Neural crest cell (in vitro differentiated cells): ENCODE measurements at places on chromosomes 12 and 14. TPM values are rescaled to one million over a fixed set of nuclear protein-coding genes. Genes with fewer than 3 reads are reported as not detected.
A peak's percentile ranks its signal among the peaks of the same experiment; 100 is the strongest.

Gene CD163
- total RNA-seq = not detected in 2 replicates

Gene TSPAN11
- total RNA-seq = 18.3 and 21.4 TPM in 2 replicates

Gene FGD4
- total RNA-seq = 35.8 and 38.2 TPM in 2 replicates

Gene FGF6
- not detected in 2 replicates for total RNA-seq

Gene RNASE3
- total RNA-seq = not detected in 2 replicates

Gene LBHD2
- not detected in 2 replicates for total RNA-seq

Gene BCL2L2
- total RNA-seq = 21.9 and 24.8 TPM in 2 replicates

Gene PLBD1
- 3.5 and 5.0 TPM in 2 replicates for total RNA-seq

Gene CATSPERB
- total RNA-seq = not detected in 2 replicates

- no peaks in the 10 kb centered on the region for H3K27me3 ChIP-seq
- H3K36me3 ChIP-seq = no peaks in the 10 kb centered on the region
- no peak for DNase-seq
- no peak overlapping the region for H3K4me3 ChIP-seq
These were observed 164.3 kb downstream of the SLC5A8 start for GRCh38 chr12:101045486-101046464.

DNA sequence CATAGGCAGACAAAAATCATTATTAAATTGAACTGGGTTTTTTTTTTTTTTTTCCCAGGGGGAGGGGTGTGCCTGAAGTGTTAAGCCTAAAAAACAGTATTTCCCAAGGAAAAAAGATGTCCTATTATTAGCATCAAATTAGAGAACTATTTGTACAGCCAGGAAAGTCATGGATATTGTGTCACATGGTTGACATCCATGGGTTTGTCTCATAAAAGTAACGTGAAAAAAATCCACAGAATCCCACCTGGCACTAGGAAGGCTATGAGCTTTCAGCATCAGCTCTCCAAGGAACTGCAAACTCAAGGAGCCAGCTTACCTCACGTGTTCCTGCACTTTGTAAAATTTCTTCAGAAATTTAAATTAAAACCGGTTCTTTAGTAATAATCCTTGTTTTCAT, 69.1 kb upstream of the EGLN3 start:
- peaks cover 18% of the 10 kb centered on the region for H3K4me1 ChIP-seq
- peaks cover 5% of the 10 kb centered on the region for H3K27me3 ChIP-seq
- DNase-seq = no peak
- H3K27ac ChIP-seq = no peak overlapping the region
- no peaks in the 10 kb centered on the region for H3K36me3 ChIP-seq

DNA sequence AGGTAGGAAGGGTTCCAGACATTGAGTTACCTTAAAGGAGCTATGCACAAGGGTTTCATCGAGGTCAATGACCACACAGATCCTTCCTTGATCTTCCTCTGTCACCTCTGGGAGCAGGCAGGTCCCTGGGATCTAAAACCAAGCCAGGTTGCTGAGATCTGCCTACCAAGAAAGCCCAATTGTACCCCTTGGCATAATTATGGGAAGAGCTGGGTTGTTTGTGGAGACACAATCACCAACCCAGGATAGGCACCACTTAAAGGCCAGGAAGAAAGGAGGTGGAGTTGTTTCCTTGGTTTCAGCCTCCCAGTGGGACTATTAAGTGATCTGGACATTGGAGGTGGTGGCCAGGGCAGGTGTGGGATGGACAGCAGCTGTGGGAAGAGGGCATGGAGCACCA, 8.4 kb upstream of the AVIL start:
- H3K4me1 ChIP-seq = peaks cover 5% of the 10 kb centered on the region
- no peaks in the 10 kb centered on the region for H3K27me3 ChIP-seq
- H3K4me3 ChIP-seq = no peak overlapping the region
- no peak overlapping the region for H3K27ac ChIP-seq

DNA sequence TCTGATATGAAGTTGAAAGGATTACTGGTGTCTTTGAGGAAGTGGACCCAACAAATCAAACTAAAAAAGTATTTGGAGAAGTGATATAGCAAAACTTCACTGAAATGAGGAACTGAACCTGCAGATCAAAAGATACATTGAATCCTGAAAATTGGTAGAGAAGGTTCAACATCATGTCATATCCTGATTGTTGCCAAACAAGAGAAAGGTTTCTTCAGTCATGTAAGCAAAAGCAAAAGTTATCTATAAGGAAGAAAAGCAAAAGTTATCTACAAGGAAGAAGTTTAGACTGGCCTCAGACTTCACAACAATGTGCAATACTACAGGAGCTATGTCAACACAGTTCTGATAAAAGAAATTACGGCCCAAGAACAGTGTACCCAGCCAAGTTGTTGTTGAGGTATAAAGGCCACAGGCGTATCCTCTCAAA, 142.7 kb downstream of the RAD51B start:
- H3K36me3 ChIP-seq = peaks cover 2% of the 10 kb centered on the region
- no peak overlapping the region for H3K27ac ChIP-seq
- no peak overlapping the region for H3K4me3 ChIP-seq
- DNase-seq = no peak

DNA sequence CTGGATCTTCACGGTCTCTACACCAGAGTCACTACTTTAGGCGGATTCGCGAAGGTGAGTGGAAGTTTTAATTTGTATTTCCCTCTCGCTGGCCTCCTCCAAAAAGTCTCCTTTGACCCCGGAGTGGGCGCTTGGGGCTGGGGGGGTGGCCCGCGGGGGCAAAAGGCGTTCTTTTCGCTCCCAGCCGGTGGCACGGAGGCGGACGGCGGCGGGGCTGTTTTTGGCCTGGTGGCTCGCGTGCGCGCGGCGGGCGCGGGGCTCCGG, 510 bp downstream of the ARID2 start:
- no peak overlapping the region for H3K27ac ChIP-seq
- no peaks in the 10 kb centered on the region for H3K27me3 ChIP-seq
- peak; percentile 32 for DNase-seq
- peaks cover 41% of the 10 kb centered on the region for H3K4me1 ChIP-seq
- H3K36me3 ChIP-seq = peaks cover 7% of the 10 kb centered on the region

GRCh38 chr14:101947577-101947903, 16.8 kb upstream of the DYNC1H1 start:
- H3K4me3 ChIP-seq = peak overlapping the region; percentile 99
- H3K4me1 ChIP-seq = peaks cover 20% of the 10 kb centered on the region
- DNase-seq = no peak
- H3K36me3 ChIP-seq = no peaks in the 10 kb centered on the region
- H3K27ac ChIP-seq = peak overlapping the region; percentile 99
- H3K27me3 ChIP-seq = peaks cover 45% of the 10 kb centered on the region

- no peak overlapping the region for H3K27ac ChIP-seq
- no peak overlapping the region for H3K4me3 ChIP-seq
- peaks cover 9% of the 10 kb centered on the region for H3K4me1 ChIP-seq
- H3K27me3 ChIP-seq = peaks cover 2% of the 10 kb centered on the region
These were observed 7.4 kb upstream of the SNAPC1 start for GRCh38 chr14:61754627-61755381.

GRCh38 chr14:75885829-75886228, 96.0 kb downstream of the TGFB3 start:
- H3K36me3 ChIP-seq = peaks cover 2% of the 10 kb centered on the region
- H3K27me3 ChIP-seq = no peaks in the 10 kb centered on the region
- no peak overlapping the region for H3K27ac ChIP-seq
- H3K4me1 ChIP-seq = no peaks in the 10 kb centered on the region
- no peak for DNase-seq

DNA sequence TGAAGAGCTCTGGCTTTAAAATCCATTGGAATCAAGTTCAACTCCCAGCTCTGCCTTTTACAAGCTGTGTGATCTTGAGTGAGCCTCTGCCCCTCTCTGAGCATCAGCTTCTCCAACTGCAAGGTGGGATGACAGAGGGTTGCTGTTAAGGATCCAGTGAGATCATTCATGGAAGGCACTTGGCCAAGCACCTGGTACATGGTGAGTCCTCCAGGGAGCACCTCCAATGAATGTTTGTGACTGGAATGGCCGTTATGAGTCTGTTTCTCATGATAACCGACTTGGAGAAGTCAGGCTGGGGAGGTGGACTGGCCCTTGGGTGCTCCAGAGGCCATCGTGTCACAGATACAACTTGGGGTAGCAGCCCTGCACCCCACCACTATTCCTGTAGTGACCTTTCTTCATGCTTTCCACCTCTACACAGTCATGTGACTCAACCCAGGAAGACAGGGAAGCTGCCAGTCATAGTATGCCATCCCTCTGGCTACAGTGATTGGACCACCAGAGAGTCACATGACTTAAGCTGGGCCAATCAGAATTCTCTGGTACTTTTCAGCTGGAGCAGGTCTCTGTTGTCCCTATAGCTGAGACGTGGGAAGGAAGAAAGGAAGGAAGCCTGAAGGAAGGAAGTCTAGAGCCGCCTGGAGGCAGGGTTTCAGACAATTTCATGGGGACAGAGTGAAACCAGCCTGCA, 146.5 kb upstream of the MYL2 start:
- peaks cover 41% of the 10 kb centered on the region for H3K4me1 ChIP-seq
- no peak for DNase-seq
- H3K4me3 ChIP-seq = no peak overlapping the region
- no peak overlapping the region for H3K27ac ChIP-seq
- no peaks in the 10 kb centered on the region for H3K36me3 ChIP-seq

GRCh38 chr12:76813265-76813664, 49.4 kb downstream of the ZDHHC17 start:
- H3K27ac ChIP-seq = no peak overlapping the region
- no peak for DNase-seq
- H3K4me3 ChIP-seq = no peak overlapping the region
- H3K4me1 ChIP-seq = peaks cover 5% of the 10 kb centered on the region

DNA sequence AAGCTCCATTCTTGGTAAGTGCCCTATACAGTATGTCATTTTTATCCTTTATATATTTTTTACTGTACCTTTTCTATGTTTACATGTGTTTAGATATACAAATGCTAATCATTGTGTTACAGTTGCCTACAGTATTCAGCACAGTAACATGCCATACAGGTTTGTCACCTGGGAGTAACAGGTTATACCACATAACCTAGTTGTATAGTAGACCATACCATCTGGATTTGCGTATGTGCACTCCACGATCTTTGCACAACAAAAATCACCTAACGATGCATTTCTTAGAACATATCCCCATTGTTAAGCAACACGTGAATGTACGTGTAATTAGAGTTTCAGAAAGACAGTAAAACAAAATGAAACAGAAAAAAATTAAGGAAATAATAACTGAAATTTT, 11.9 kb upstream of the ANO2 start:
- no peak overlapping the region for H3K4me3 ChIP-seq
- no peaks in the 10 kb centered on the region for H3K36me3 ChIP-seq
- H3K4me1 ChIP-seq = no peaks in the 10 kb centered on the region
- peaks cover 6% of the 10 kb centered on the region for H3K27me3 ChIP-seq

- peak overlapping the region; percentile 98 for H3K27ac ChIP-seq
- H3K4me3 ChIP-seq = peak overlapping the region; percentile 89
- H3K36me3 ChIP-seq = peaks cover 11% of the 10 kb centered on the region
- peaks cover 53% of the 10 kb centered on the region for H3K4me1 ChIP-seq
- H3K27me3 ChIP-seq = no peaks in the 10 kb centered on the region
- DNase-seq = peak; percentile 18
These were observed 769 bp upstream of the ZNF740 start for GRCh38 chr12:53179687-53180219.

DNA sequence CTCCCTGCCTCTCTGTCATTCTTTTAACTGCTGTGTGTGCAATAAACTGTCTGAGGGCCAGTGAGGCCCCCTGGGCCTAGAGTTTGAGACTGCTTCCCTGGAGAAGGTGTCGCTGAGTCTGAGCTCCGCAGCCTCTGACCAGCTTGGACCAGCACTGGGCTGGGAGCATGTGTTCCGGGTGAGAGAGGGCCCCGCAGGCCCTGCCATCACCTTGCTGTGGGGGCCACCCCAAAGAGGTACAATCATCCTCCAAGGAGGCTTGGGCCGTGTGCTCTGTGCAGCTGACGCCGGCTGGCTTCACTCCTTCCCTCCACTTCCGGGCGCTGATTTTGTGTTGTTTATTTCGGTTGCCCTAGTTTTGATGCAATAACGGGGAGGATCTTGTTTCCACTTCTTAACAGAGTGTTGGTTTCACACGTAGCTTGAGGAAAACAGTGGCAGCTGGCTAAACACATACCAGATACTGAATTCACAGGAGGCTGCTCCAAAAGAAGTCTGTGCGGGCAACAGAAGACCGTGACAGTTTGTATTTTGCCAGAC, 121.6 kb downstream of the TMEM132C start:
- H3K27ac ChIP-seq = peak overlapping the region; percentile 76
- H3K4me3 ChIP-seq = no peak overlapping the region
- H3K27me3 ChIP-seq = no peaks in the 10 kb centered on the region

DNA sequence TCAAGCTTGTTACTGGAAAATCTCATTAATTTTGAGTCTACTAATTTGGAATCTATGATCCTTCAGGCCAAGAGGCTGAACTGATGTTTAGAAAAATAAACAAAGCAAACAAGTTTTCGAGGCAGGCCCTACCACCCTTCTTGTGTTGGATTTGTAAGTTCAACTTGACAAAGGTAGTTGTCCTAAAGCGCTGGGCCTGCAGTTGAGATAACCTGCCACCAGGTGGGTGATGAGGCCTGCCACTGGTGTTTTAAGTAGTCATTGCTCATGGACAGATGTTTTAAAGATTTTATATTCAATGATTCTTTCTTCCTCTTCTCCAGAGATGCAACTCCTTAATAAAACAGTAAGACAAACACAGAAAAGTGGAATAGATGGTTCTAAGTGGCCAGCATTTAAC, 19.4 kb downstream of the ACVRL1 start:
- peaks cover 3% of the 10 kb centered on the region for H3K27me3 ChIP-seq
- H3K4me3 ChIP-seq = no peak overlapping the region
- H3K27ac ChIP-seq = no peak overlapping the region
- no peak for DNase-seq

- peaks cover 13% of the 10 kb centered on the region for H3K4me1 ChIP-seq
- H3K4me3 ChIP-seq = no peak overlapping the region
- H3K27me3 ChIP-seq = no peaks in the 10 kb centered on the region
- H3K36me3 ChIP-seq = peaks cover 6% of the 10 kb centered on the region
These were observed 112.1 kb downstream of the MON2 start for GRCh38 chr12:62578726-62579125.

DNA sequence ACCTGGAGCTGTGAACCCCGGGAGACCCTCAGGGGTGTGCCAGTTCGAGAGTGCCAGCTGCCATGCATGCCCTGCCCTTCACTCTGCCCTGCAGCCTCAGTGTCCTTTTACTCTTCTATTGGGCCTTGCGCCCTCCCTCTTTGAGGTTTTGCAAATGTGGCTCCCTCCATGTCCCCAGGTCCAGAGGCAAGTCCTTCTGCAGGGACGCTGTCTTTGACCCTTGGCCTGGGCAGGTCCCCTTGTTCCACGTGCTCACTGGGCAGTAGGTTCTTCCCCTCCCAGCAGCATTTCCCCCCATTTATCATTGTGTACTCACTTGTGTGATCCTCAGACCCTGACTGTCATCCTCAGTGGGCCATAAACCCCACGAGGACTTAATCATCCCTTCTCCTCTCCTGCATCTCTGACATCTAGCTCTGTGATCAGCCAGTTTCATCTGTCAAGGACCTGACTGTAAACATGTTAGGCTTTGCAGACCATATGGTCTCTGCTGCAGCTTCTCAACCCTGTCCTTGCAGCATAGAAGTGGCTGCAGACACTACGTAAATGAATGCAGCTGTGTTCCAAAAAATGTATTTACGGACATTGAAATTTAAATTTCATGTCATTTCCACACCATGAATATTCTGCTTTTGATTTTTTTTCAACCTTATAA, 36.6 kb downstream of the TSPAN9 start:
- H3K36me3 ChIP-seq = no peaks in the 10 kb centered on the region
- H3K27me3 ChIP-seq = no peaks in the 10 kb centered on the region
- no peak for DNase-seq
- no peak overlapping the region for H3K4me3 ChIP-seq
- peaks cover 23% of the 10 kb centered on the region for H3K4me1 ChIP-seq
